ENCODE measurements at places on chromosomes 11 and 22.

DNA sequence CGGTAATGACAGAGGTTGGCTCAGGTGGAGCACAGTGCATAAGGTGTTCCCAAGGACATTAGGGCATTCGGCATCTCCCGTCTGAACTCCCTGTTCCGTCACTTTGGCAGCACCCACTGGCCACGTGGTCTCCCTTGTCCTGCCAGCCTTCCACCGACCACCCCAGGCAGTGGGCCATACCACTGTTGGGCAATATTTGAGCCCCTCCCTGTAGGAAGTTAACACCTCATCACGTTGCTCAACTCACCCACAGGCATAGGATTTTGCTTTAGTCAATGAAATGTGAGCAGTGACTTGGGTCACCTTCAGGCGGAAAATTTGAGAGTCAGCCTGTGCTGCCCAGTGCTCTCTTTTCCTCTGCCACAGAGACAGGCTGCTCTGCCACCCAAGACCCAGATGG is 44.0 kb downstream of the SERPINH1 start:
- no peak for DNase-seq

DNA sequence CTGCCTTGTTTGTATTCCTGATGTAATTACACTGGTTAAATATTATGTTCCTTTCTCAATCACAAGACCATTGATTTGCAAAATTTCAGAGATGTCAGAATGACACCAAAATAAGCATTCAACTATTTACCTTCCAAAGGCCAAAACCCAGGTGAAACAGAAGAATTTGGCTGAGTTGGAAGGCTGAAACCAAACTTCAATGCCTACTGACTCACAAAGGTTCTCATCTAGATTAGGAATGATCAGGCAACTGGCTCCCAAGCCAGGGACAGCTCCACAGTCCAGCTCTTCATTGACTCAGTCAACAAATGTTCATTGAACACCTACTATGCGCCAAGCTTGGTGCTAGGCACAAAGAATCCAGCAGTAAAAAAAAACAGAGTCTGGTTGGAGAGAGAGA is 13.4 kb upstream of the SLC35C1 start:
- DNase-seq = no peak

- no peak for DNase-seq
Observed at GRCh38 chr22:20237480-20238440, 30.4 kb downstream of the RTN4R start.

- DNase-seq = no peak
Observed at GRCh38 chr11:123475469-123475868, 45.4 kb downstream of the GRAMD1B start.

DNA sequence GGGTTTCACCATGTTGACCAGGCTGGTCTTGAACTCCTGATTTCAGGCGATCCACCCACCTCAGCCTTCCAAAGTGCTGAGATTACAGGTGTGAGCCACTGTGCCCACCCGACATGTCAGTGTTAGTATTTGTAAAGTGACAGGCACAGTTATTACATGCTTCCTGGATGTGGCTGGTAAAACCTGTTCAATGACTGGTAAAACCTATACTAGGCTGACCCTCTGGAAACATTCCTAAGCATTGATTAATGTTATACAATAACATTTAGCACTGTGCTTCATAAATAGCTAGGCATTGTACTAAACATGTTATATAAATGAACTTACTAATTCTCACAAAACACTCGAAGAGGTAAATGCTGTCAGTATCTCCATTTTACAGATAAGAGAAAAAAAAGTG is 20.9 kb upstream of the JHY start:
- no peak for DNase-seq

- DNase-seq = no peak
Observed at GRCh38 chr11:126897430-126897829, 103.1 kb downstream of the KIRREL3 start.

DNA sequence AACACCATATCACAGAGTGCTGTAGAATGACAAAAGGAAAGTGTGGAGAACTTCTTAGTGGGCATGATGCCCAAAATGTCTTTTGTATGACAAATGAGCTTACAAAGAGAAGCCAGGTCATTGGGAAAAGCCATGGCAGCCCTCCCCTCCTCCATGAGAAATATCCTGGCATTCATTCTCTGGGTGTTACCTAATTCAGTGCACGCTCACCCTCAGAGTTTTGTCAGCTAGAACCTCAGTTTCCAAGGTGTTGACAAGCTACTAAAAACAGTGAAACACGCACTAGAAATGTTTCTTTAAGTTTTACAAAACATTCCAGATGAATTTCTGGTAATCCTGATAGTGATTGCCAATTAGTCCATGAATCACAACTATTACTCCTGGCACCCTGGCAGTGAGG is 105.4 kb upstream of the FSHB start:
- no peak for DNase-seq

DNA sequence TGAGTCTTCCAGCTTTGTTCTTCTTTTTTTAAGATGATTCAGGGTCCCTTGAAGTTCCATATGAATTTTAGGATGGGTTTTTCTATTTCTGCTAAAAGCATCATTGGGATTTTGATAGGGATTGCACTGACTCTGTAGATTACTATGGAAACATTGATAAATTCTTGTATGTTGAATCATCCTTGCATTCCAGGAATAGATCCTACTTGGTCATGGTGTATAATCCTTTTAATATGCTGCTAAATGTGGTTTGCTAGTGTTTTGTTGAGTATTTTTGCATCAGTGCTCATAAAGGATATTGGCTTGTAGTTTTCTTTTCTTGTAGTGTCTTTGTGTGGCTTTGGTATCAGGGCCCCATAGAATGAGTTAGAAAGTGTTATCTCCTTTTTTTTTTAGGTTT is 34.9 kb upstream of the PHOX2A start:
- no peak for DNase-seq

GRCh38 chr11:74373382-74373781 is 24.9 kb downstream of the PGM2L1 start:
- no peak for DNase-seq

- no peak for DNase-seq
Observed at GRCh38 chr22:19304547-19304946, 13.0 kb upstream of the CLTCL1 start.

Data from hematopoietic multipotent progenitor cell treated with erythropoietin and hydrocortisone succinate and interleukin-3 and kit ligand, for 8 days (in vitro differentiated cells).